ENCODE measurements at places on chromosomes 16 and 17.
A peak's percentile ranks its signal among the peaks of the same experiment; 100 is the strongest.

DNA sequence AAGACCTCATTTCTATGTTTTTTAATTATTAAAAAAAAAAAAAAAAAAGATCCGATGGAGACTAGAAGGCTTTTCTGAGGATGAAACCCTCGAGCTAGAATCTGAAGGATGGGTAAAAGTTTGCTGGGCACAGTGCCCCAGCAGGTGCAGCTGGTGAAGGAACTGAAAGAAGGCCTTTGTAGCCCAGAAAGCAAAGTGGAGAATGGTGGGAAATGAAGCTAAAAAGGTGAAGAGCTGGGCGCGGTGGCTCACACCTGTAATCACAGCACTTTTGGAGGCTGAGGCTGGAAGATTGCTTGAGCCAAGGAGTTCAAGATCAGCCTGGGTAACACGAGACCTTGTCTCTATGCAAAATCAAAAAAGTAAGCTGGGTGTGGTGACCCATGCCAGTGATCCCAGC, 50.3 kb upstream of the SEC14L1 start:
- no peak for DNase-seq

DNA sequence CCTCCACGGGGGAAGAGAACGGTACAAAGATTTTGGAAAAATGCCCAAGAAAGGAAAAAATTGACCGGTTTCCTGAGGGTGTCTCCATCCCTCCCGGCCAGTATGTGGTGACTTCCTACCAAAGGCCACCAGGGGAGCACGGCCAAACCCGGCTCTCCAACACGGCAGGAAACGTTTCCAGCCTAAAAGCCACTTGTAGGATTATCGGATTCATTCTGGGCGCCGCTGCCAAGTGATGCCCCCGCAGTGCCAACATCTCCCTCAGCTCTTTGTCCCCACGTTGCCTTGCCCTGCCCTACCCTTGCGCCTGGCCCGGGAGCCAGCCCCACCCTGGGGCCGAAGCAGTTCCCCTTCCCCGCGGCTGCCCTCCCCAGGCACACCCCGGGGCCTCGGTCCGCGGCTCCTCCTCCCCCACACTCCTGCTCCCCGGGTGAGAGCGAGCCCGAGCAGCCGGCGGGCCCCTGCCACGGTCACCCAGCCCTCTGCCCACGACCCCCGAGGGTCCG, 688 bp downstream of the CRK start:
- no peak for DNase-seq

- DNase-seq = no peak
These were observed 8.3 kb downstream of the NME3 start for GRCh38 chr16:1762879-1763520.

- DNase-seq = no peak
These were observed 332.8 kb downstream of the MAF start for GRCh38 chr16:79267781-79268180.

DNA sequence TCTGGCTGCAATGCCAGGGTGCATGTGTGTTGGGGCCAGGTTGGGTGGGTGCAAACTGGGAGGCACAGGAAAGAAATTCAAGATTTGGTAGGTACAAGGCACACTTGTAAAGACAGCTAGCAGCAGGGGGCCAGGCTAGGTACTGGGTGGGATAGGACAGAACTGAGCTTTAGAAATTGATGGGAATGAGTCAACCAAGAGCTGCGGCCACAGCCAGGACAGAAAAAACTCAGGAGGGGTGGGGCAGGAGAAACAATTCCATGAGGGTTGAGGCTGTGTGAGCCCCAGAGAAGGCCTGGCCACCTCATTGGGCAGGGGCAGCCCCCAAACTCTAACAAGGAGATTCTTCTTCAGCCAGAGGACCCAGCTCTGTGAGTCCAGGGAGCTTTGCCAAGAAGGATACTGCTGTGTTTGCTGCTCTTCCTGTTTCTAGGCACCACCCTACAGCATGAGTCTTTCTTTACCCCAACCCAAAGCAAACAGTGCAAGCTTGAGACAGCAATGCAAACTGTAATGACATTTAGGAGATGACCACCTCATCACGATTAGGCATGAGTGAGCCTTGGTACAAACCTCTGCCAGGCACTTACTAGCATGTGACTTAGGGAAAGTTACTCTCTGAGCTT, 21.3 kb upstream of the CCDC182 start:
- no peak for DNase-seq

- DNase-seq = no peak
These were observed 24.7 kb downstream of the DDX42 start for GRCh38 chr17:63798572-63799106.

GRCh38 chr17:75067856-75068255, 19.9 kb upstream of the SLC16A5 start:
- DNase-seq = no peak

DNA sequence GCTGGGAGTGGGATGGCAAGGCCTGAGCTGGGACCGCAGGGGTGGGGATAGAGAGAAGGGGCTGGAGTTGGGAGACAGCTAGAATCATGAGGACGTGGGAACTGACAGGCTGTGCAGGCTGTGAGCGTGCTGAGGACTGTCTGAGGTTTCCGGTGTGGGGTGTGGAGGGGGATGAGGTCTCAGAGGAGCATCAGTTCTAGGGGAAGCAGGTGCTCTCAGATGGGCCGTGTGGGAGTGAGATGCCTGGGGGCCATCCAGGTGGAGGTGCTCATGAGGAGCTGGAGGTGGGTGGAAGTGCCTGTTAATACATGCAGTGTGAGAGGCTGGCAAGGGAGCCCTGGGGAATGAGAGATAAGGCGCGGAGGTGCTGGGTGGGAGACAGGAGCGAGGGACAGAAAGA, 27.2 kb downstream of the HASPIN start:
- no peak for DNase-seq

DNA sequence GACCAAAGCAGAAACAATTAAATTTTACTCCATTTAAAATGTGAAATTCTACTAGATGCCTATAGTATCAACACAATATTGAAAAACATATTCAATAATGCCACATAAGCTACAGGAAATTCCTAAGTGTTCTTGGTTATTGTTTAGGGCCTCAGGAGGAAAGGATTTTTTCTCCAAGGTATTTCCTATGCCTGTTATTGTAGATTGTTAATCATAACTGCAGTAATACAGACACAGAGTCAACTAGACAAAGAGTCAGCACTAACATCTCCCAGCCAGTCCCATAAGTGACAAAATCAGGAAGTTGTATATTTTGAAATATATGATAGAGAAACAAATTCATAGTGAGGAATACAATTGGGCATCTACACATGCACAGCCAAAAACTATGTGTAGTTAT, 782.7 kb upstream of the KIF2B start:
- DNase-seq = no peak

DNA sequence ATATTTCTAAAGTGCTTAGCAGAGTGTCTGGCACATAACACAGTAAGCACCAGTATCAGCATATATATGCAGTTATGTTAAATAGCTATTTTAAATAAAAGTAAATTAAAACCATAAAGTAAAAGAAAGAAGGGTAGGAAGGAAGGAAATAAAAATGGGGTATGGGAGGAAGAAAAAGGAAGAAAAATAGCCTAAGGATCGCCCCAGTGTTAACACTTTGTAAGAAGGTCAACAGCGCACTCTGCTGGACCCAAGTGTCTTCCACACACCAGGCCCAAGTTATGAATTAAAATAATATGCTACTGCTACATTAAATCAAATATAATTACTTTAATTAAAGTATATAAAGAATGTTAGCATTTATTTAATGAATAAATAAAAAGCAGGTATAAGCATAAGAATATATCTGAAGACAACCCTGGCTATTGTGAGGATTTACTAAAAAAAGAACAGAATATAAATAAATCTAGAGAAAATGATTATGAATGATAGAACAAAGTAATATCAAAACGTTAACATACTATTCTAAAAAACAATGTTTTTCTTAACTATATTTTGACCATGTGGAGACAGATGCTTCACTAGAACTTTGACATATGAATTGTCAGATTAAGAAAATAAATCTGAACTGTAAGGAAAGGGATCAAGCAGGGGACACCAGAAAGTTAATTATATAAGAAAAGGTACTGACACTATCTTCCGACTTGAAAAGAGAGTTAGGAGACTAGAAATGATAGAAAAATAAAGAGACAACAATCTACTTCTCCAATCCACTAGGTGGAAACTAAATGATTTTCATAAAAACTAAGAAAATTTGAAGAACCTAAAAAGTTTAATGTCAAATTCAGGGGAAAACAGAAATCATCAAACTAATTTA, 25.9 kb downstream of the BRIP1 start:
- no peak for DNase-seq

DNA sequence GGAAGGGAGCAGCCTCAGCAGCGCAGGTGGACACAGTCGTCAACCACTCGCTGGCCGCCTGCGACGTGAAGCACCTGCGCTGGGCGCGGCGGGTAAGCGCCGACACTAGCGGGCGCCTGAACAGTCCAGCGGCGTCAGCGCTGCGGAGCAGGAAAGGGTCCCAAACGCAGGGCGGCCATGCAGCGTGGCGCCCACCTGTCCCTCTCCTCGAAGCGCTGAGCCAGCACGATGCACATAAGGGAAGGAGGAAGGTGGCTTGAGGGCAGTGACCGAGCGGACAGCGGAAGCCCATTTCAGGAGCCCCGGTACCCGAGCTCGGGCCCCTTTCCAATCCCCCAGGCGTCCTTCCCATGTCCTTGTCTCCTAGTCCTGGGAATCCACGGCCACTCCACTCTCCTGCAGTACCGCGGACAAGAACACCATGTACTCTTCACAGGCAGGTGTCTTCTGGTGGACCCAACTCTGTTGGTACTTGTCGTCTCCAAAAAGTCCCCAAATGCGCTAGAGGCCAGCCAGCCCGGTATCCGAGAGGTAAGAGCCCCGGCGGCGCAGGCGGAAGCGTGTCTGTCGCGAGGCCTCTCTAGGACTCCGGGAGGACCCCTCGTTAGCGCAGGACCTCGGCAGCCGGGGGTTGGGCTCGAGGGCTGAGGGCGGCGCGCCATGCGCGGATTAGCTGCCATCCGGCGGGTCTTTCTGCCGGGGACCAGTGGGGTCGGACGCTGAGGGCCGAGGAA, 14.4 kb downstream of the ZNF232 start:
- DNase-seq = no peak

DNA sequence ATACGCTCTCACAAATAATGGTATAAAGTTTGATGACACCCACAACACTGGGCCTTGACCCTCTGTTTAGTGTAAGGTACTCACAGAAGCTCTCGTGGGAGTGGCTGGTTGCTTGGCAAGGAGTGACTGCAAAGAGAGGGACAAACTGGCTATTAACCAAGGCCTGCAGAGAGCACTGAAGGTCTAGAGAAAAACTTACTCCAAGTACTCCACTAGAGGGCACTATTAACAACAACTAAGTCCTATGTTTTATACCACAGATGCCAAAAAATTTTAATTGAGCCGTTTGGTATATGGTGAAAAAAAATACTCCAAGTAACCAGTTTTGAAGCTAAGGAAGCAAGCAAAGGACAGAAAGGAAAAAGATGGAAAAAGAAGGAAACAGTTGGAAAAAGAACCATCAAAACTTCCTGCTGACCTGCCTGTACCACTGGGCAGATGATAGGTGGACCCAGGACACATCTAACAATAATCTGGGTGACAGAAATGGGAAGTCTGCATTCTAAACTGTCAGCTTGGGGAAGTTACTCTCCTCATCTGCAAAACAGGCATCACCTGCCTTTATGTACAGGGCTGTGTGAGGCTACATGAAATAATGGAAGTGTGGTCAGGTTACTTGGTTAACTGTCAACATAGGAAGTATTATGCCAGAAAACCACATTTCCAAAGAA, 23.2 kb downstream of the DYNC1LI2 start:
- DNase-seq = peak; percentile 73

GRCh38 chr17:34423978-34424813, 61.2 kb upstream of the CCL1 start:
- DNase-seq = no peak

DNA sequence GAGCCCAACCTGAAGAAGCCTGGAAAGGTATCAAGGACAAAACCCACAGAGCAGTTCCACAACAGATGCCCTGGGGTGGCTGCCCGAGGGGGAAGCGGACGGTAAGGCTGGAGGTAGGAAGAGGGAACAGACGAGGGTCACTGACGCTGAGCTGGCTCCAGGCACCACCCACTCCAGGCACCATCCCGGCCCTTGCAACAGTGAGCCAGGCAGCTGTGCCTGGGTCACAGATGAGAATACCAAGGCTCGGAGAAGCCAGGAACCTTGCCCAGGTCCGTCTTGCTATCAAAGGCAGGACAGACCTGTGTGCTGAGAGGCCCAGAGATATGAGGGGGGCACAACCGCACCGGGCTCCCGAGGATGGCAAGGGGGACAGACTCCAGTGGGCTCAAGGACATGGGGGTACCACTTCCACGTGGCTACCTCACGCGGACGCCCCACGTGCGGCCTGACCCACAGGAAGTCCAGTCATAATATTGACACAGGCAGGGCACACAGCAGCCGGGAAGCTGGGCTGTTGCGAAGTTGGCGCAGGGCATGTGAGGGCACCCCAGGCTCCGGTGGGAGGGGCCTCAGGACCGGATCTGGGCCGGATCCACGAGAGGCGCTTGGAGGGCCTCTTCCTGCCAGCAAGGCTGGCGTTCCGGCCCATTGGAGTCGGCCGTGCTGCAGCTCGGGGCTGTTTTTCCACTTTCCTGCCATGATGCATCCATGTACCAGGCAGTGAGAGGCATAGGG, 29.9 kb downstream of the PEMT start:
- no peak for DNase-seq

GRCh38 chr17:50289991-50290702, 15.9 kb downstream of the TMEM92 start:
- DNase-seq = peak; percentile 40

DNA sequence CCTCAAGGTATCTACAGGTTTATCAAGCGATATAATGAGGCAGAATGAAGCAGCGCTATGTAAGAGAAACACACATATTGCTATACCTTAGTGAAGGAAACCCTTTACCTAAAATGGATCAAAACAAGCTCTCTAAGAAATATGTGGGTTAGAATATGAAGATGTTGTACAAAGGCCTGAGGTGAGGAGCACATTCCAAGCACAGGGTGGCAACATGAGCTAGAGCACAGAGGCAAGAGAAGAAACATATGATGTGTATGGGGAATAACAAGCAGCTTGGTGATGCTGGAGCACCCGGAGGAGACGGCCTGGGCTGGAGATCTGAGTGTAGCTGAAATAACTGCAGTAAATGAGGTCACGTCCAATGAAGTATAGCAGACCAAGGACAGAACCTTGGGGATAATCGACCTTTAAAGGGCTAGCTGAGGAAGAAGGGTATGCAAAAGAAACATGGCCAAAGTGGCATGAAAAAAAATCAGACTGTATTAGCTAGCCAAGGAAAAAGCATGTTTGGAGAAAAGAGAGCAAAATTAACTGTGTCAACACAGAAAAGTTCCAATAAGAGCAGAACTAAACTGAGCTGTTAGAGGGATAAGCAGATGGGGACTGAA, 44.0 kb downstream of the MARVELD3 start:
- no peak for DNase-seq

GRCh38 chr17:43979011-43979410, 25.3 kb upstream of the PYY start:
- no peak for DNase-seq

- no peak for DNase-seq
These were observed 9.7 kb downstream of the PITPNA start for GRCh38 chr17:1552932-1553331.

GRCh38 chr16:19657831-19658230, 60.2 kb downstream of the KNOP1 start:
- no peak for DNase-seq

Data from bone marrow (tissue), 2 donors.